Frontal cortex (tissue), 4 donors: ENCODE measurements at places on chromosomes 1 and 21.

DNA sequence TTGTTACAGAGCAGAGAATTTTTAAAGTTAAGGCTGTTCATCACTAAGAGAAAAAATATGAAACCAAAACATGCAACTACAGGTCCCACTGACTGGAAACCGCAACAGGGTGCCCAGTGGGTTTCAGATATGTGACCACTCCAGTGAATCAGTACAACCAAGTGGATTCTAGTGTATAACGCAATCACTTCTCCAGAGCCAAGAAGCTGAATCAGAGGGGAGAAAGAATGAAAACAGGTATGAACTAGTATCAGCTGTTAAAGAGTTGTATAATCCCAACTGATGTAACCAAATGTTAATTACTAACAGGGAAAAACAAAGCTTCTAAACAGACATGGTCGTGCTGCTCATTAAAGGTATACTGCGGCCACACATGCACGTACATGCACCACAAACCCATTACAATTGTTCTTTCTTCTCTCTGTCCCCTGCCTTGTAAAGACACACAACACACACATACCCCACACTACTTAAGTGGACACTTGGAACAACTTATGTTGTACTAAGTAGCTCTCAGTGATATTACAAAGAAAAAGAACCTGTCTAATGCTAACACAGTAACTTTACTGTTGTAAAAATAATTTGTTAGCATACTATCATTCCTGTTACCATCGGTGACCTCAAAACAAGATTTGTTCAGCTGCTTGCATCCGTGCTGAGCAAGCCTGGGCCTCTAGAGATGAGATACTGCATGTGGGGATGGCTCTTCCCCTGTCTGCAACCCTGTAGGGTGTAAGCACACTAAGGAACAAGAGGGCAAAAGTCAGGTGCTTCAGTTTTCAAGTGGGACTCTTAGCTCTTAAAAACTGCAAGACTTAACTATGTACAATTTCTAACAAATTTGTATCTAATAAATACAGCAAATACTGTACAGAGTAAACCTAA lies 74.2 kb downstream of the PTPN14 start:
- no peak for DNase-seq

- no peak for DNase-seq
Observed at GRCh38 chr21:18117176-18117575, 127.5 kb upstream of the CHODL start.

GRCh38 chr1:25566730-25567341 lies 23.4 kb downstream of the LDLRAP1 start:
- no peak for DNase-seq

GRCh38 chr1:38740487-38740886 lies 119.1 kb downstream of the RRAGC start:
- DNase-seq = no peak

DNA sequence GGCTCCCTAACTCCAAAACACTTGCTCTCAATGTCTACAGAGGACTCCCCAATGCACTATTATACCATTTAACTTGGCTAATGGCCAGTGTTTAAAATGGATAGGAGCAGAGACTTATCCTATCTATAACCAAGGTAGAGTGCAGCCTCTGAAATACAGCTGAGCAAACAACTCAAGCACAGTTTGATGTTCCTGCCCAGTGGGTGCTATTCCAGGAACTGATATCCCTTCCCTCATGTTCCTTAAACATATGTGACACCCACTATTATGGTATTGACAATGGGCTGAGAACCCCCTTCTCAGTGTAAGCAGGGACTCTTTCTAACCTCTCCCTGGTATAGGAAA lies 51.7 kb downstream of the SH3GLB1 start:
- no peak for DNase-seq

DNA sequence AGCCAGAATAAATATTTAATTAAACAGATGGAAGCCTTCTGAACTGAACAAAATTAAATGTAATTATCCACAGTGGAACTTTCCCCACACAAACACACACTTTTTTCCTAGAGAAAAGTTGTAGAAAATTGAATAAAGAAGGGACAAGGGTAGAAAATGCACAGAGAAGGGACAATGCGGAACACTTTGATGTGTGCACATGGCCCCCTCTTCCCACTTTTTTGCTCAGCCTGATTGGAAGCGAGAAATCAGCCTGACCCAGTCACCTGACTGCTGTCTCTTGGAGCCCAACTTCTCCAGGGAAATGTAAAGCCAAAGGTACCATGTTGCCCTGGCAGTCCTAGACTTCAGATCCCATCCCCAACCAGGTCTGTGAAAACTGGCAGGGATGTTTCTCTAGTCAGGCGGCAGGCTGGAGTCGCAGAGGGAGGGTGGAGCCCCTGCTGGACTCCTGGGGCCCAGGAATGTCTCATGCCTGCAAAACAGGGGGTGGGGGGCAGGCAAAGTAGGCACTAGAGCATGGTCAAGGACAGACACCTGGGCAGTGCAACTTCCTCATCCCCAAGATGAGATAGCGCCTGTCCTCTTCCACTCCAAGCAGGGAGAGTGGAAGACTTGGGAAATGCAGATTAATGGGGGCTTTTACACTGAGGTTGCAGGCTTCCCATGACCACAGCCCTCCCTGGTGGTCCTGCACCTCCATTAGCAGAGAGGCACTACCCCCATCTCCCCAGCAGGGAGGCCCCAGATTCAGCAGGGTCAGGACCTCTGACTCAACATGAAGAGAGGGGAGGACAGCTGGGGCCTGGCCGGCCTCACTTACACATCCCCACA lies 2.8 kb downstream of the CERS2 start:
- DNase-seq = no peak
